Erythroblast (primary cell): ENCODE measurements at places on chromosomes 6 and 20.

- DNase-seq, result no peak
Observed at GRCh38 chr6:142255785-142256184, 46.0 kb upstream of the ADGRG6 start.

DNA sequence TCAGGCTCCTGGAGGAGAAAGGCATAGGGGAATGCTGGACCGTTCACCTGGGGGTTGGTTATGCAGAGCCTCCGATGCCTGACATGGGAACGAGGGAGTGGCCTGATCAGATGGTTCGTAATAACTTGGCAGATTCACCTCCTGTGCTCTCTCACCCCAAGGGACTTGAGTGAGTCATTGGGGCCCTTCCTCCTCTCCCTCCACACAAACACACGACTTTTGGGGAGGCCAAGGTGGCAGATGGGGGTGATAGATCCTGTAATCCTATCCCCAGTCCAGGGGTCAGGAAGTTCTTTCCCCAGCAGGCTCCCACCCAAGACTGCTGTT, 45.6 kb upstream of the ARFGEF2 start:
- peak; percentile 16 for DNase-seq

GRCh38 chr6:148112851-148113319, 229.8 kb upstream of the SASH1 start:
- no peak for DNase-seq

GRCh38 chr6:144346719-144347447, 61.7 kb downstream of the UTRN start:
- no peak for DNase-seq
